ENCODE measurements at places on chromosomes 1 and 21. TPM values are rescaled to one million over a fixed set of nuclear protein-coding genes. Genes with fewer than 3 reads are reported as not detected.

The CELA3A gene
- total RNA-seq: not detected

The MMEL1 gene
- 1.00 TPM for total RNA-seq

The C1orf141 gene
- 0.70 TPM for total RNA-seq

The GBP2 gene
- total RNA-seq: 396 TPM

The DOP1B gene
- total RNA-seq: 19.4 TPM

The SRRM1 gene
- 227 TPM for total RNA-seq

The TMIGD3 gene
- not detected for total RNA-seq

The SH3BGRL3 gene
- 305 TPM for total RNA-seq

The VWA5B1 gene
- not detected for total RNA-seq

The ATP5PO gene
- 208 TPM for total RNA-seq

The ROR1 gene
- 0.12 TPM for total RNA-seq

The SH3BGR gene
- 1.7 TPM for total RNA-seq
